Stimulated activated naive CD8-positive, alpha-beta T cell treated with anti-CD3 and anti-CD28 coated beads, Interleukin-15, amount 100 ng/mL, for 72 hours (primary cell): ENCODE measurements at places on chromosomes 2 and 18.

- no peak for DNase-seq
Observed at GRCh38 chr18:8987241-8987640, 115.3 kb upstream of the NDUFV2 start.

GRCh38 chr2:71767663-71768062 is 314.3 kb downstream of the DYSF start:
- no peak for DNase-seq

- no peak for DNase-seq
Observed at GRCh38 chr18:58308463-58308862, 264.4 kb downstream of the NEDD4L start.

GRCh38 chr2:195445639-195446038 is 211.4 kb upstream of the SLC39A10 start:
- no peak for DNase-seq

DNA sequence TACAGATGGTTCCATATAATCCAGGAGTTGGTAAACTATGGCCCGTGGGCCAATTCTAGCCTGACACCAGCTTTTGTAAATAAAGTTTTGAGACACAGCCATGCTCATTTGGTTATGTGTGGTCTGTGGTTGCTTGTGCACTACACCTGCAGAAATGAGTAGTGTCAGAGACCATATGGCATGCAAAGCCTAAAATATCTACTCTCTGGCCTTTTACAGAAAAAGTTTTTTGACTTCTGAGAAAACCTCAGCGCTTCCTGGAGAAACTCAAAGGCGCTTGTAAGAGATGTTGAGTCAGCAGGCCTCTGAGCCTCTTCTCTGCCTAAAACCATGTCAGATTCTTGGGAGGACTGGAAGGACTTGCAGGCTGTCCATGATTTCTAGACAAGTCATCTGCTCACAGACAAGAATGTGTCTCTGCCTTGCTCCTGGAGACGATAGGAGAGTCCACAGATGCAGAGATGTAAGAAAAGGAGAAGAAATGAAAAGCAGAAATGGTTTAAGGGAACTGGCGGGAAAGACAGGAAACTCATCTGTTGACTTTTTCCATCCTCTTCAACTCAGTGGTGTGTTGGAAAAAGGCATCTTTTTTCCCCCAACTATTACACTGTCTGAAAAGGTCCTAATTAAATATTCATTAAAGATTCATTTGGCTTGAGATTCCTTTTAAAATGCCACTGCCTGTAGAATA is 5.2 kb downstream of the TTC39C start:
- peak; percentile 71 for DNase-seq

- DNase-seq: no peak
Observed at GRCh38 chr2:143190431-143190830, 61.2 kb downstream of the ARHGAP15 start.

DNA sequence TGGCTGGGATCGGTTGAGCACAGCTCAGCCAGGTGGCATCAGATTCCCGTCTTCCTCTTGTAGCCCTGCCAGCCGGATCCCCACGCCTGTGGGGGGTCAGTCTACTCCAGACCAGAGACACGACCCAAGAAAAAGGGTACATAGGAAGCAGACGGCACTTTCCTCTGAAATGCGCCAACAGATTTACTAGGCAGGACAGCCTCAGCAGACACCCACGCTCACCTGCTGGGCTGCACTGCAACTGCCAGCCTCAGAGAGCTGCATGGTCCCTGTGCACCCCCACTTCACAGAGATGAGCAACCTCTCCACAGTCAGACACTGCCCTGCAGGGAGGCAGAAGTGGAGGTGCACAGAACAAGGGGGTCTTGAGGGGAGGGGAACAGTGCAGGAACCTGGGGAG is 75.7 kb upstream of the OTOS start:
- no peak for DNase-seq

DNA sequence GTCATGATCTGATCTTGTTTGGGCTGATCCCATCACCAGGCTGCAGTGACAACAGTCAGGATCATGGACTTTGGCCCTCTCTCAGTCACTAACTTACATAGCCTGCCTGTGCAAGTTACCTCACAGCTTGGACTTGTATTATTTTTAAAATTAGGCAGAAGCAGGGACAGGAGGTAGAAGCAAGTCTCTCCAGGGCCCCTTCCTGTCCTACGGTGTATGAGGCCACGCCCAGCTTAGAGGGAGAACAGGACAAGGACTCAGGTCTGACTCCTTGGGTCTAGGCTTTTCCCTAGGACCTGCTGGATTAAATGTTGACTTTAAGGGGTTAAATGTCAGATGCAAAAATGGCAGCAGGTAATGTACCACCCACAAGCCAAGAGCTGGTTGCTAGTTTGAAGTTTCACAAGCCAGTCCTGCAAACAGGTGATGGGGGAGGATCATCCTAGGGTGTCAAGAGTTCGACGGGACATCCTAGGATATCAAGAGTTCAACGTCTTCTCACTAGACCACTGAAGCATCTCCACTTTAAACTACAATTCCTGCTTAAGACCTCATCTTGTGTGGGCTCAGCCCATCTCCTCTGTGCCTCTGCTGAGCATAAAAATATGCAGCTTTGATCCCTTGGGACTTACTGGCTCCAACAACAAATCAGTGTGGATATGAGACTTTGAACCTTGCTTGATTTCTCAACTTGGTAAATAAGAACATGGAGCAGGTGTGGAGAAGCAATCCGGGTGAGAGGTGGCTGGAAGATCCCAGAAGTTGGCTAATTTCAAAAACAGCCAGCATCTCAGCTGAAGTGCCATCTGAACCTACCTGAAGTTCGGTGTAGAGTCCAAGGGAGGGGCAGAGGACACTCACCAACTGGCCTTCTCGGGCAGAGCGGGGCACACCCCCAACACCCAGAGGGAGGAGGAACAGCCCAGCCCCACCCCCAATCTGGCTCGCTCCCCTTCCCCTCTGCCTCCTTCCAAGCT is 39.5 kb downstream of the SFXN5 start:
- no peak for DNase-seq

- no peak for DNase-seq
Observed at GRCh38 chr2:207286106-207286505, 120.4 kb upstream of the KLF7 start.

DNA sequence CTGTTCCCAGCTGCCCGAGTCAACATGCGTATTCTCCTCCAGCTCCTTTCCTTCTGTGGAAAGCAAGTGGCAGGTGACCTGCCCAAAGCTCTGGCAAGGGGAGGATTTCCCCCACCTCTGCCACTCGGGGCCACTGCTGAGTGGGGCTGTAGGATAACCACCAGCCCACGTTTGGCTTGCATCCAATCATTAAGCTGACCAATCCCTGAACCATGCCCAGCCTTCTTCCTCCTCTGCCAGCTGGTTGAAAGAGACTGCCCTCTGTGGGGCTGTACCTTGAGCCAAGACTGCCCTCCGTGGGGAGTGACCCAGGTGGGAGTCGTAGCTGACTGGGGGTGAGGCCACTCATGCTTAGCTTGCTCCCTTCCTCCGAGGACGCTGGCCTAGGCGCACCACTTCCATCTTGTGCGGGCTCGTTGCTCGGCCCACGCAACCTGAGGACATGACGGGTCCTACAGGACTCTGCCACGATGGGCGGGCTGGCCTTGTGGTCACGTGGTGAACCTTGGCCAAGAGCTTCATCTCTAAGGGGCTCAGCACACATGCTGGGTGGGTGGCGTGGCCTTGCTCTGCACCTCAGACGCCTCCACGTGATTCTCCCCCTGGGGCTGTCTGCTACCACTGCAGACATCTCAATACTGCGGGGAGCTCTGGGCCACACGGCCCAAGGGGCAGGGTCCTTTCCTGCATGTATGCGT is 112.1 kb downstream of the NDUFA10 start:
- DNase-seq: no peak

DNA sequence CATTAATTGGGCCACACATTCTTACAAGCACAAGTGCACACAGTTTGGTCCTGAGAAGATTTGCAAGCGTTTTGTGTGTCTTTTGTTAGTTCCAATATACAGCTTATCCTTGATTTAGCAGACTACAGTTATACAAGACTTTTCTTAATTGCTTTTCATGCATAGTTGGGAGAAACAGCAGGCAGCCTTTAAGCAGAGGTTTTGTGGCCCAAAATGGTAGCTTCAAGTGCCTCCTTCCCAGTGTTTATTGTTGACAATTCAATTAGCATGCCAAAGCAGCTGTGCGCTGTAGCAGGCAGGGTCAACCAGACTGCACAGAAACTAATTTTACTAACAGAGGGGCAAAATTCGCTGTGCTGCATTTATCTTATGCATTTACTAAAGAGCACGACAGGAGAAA is 47.5 kb downstream of the FRZB start:
- no peak for DNase-seq

DNA sequence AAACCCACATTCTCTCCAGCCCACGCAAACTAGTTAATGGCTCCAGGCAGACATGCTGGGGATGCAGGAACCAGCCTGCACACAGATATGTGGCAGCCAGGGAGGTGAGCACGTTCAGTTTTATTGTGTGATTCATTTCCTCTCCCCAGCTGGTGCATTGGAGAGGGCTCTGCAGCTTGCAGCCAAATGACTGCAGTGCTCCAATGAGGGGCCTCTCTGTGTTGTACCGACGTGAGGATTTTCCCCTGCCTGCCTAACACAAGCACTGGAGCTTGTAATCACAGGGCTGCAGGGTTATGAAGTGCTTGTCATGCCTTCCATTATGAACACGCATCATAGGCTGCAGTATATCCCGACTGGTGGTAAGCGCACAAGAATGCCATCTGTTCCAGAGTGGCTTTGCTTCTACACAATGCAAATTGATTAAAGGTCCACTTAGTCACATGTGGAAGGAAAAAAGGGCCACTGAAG is 92.3 kb upstream of the THUMPD2 start:
- no peak for DNase-seq

GRCh38 chr2:176098366-176099158 is 1.0 kb upstream of the HOXD12 start:
- no peak for DNase-seq

- DNase-seq: no peak
Observed at GRCh38 chr2:207801259-207801658, 31.6 kb upstream of the FZD5 start.
